ENCODE measurements at places on chromosomes 7 and 10. TPM values are rescaled to one million over a fixed set of nuclear protein-coding genes. Genes with fewer than 3 reads are reported as not detected.
A peak's percentile ranks its signal among the peaks of the same experiment; 100 is the strongest.

DNA sequence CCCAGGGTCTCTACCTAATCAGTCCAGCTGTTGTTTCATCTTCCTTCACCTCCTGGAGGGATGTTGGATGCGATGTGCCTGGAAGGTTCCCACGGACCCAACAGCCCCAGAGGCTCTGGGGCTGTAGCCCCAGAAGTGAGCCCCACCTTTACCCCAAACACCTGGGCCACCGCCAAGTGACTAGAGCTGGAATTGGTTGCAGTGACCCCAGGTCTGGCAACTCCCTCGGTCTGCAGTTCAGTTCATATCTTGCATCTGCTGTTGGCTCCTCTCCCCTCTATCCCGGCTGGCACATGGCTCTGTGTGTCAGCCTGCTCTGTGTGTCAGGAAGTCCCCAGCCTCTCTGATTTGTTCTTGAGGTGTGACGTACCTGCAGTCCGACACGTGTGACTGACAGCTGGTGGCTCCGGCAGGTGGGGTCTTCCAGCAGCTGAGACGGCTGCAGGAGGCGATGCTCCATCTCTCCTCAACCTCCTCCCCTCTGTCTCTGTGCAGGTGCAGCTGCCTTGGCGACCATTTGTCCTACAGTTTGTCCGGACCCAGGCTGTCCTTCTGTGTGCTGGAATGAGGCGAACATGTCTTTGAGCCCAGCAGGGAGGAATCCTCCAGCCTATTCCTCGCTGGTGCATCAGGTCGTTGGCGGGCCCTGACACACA, 38.6 kb downstream of the ELFN1 start:
- no peak for DNase-seq

DNA sequence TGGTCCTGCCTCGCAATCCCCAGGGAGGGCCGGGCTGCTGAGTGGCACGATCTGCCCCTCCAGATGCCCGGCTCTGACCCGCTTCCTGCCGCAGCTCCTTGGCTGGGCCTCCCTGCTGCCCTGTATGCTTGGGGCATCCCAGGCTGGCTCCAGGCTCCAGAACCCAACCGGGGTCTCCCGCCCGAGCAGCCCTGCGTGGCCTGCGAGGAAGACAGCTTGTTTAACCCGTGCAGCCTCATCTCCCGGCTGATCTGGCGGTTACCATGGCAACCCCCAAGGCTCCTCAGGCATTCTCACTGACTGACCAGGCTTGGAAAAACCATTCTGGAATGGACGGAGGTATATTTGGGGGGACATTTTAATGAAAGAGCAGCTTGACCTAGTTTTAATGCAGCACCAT, 232.4 kb upstream of the MYO3A start:
- no peak for DNase-seq

ITIH5 gene
- 4.1 TPM for polyA plus RNA-seq

TAX1BP1 gene
- polyA plus RNA-seq: 59.0 TPM

- peak; percentile 29 for DNase-seq
Observed at GRCh38 chr10:106577266-106577665, 587.2 kb downstream of the SORCS1 start.

Measured in stomach (tissue), 19 donors.